ENCODE measurements at places on chromosomes 6 and 20. TPM values are rescaled to one million over a fixed set of nuclear protein-coding genes. Genes with fewer than 3 reads are reported as not detected.

Gene TAF4
- total RNA-seq = 17.0 TPM

Gene KHDRBS2
- total RNA-seq = not detected

Gene HSD17B8
- 36.1 TPM for total RNA-seq

Gene RIMS1
- not detected for total RNA-seq

Gene SLC32A1
- not detected for total RNA-seq

Gene TCP11
- total RNA-seq = not detected

Gene C6orf58
- total RNA-seq = not detected

Gene ACTR5
- total RNA-seq = 11.0 TPM

Gene MUCL3
- total RNA-seq = not detected

Gene SDC4
- 67.8 TPM for total RNA-seq

Gene COL9A3
- not detected for total RNA-seq

Gene PHACTR3
- not detected for total RNA-seq

Gene MYB
- 19.7 TPM for total RNA-seq

Gene GFOD1
- total RNA-seq = 2.4 TPM

Gene PRKN
- 1.00 TPM for total RNA-seq

Gene HLA-DRB5
- total RNA-seq = 0.48 TPM

Gene SMPDL3A
- total RNA-seq = 0.17 TPM
